Right atrium auricular region (tissue), 2 donors: ENCODE measurements at places on chromosomes 5 and 9. TPM values are rescaled to one million over a fixed set of nuclear protein-coding genes. Genes with fewer than 3 reads are reported as not detected.
A peak's percentile ranks its signal among the peaks of the same experiment; 100 is the strongest.

DNA sequence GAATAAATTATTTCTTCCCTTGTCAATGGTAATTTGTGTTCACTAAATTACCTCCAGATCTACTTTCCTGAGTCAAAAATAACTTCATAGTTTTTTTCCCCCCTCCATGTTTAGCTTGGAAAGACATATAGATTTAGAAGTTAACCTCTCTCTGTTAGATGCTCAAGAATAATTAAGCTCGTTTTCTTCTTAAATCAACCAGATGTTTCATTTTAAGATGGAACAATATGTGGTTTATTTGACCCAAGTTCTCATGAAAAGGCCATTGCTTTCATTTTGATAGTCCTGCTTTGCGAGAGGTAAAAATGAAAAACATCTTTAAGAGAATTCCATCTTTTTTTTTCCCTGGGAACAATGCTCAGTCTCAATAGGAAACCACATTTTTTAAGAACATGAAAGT is 27.7 kb upstream of the GAS1 start:
- no peak for DNase-seq

GRCh38 chr5:147310059-147310704 is 75.4 kb downstream of the STK32A start:
- no peak for DNase-seq

RASEF gene
- total RNA-seq, result not detected

DNA sequence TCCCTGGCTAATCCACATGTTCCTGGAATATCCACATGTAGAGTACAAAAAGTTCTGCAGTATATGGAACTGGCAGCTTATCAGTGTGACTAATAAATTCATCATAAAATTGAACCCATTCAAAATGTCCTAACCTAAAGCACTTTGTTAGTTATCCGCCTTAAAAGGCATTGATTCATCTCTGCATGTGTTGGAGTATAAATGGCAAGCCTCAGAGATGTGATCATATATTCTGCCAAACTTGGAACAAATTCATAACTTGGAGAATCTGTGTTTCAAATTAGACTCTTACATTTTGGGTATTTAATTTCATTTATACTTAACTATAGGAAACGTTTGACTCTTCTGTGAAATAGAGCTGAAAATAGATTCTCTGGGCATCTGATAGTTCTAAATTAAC is 25.2 kb upstream of the NREP start:
- no peak for DNase-seq

SLC27A6 gene
- 15.2 TPM for total RNA-seq

MYORG gene
- total RNA-seq, result 5.4 TPM

GRCh38 chr9:35814841-35815543 is at the start of gene HINT2:
TSS of gene HINT2 (minus strand) at chr9:35815042. CDS start at chr9:35814979, 63 bp downstream.
- DNase-seq, result peak; percentile 97

LHX6 gene
- total RNA-seq, result 2.8 TPM

DNA sequence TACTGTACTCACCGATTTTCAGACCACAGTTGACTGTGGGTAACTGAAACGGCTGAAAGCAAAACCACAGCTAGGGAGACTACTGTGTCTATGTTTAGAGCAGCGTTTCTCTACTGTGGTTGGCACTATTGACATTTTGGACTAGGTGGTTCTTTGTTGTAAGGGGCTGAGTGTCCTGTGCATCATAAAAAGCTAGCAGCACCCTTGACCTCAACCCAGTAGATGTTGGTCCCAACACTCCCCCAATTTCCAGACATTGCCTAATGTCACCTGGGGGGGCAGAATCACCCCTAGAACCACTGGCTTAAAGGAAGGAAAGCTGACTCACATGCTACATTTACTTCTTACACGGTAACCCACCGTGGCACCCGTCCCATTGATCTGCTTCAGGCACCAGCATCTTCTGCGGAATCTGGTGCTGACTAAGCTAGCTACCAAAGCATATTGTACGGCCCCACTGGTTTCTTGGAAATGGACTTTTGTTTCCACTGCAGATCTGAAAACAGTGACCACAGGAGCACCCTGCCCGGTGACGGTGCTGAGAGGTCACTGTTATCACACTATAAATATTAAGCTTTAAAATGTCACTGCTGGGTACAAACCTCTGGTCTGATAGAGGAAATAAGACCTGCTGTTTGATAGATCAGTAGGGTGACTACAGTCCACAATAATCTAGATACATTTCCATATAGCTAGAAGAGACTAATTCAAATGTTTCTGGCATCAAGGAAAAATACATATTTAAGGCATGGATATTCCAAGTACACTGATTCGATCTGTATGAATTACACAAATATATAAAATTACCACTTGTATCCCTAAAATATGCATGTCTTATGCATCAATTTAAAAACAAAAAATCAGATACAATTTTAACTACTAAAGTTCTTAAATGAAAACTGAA is 151.4 kb downstream of the HSD17B3 start:
- DNase-seq, result no peak

DNA sequence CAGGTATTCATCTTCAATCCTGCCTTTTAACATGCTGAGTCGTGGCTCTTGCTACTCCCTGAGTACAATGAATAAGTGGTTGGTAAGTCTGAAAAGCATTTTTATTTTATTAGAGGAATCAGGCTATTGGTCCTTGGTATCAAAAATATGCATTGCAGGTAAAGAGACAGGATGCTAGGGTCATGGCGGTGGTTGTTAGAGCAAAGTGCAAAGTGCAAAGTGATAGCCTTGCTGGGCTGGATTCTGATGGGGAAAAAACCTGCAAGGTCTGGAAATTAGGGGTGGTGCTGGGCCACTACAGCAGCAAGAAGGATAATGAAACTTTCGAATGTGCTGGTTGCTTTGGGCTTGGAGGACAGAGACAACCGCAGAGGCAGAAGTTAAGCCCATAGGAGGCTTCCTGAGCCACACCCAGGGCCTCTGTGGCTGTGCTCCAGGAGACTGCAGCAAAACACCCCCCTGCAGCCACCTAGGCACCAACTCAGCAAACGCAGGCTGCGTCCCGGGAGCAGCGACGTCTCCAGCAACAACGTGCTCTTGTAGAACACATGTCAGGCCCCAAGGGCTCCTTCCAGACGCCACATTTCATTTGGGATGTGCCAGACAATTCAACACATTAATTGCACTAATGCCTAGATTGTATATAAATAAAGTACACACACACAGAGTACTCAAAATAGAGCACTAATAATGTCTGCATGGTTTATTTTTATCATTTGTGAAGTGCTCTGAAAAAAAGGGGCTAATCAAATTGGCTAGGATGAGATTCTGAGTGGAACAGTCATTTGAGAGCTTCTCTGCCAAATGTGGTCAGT is 149.8 kb upstream of the RAPGEF1 start:
- DNase-seq, result no peak

DNA sequence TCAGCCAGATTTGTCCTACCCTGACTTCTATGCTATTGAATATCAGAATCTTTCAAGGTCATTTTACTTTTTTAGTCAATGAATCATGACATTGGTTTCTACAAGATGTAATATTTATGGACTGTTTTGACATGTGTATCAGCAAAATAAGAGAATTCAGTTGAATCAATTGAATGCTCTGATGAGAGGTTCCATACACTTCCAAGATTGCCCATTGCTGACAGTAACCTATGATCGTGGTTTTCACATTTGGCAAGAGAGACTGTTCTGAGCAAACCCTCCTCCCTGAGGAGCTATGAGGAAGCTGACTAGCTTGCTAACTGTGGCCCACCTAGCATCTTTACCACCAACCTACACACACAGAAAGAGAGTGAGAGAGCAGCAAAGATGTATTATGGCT is 56.7 kb upstream of the FST start:
- no peak for DNase-seq

DNA sequence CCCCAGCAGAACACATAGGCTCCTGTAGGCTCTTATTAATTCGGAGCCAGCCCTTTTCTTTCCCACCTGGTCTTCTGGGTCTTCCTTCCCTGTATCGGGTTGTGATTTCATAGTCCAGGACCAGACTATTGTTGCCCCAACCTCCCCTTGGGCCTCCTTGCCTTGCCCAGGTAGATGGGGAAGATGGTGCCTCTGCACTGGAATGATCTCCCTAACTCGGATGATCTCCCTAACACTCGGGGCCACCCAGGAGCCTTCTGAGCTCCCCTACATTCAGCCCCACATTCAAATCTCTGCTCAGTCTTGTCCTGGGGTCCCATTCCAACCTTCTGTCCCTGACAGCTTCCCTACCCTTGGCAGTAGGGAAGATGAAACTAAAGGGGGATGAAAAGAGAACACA is 2.7 kb upstream of the IRF1 start:
- peak; percentile 56 for DNase-seq

GRCh38 chr9:128098297-128099230 is 29.0 kb downstream of the PTGES2 start:
- DNase-seq, result peak; percentile 99

TAL2 gene
- not detected for total RNA-seq

DNA sequence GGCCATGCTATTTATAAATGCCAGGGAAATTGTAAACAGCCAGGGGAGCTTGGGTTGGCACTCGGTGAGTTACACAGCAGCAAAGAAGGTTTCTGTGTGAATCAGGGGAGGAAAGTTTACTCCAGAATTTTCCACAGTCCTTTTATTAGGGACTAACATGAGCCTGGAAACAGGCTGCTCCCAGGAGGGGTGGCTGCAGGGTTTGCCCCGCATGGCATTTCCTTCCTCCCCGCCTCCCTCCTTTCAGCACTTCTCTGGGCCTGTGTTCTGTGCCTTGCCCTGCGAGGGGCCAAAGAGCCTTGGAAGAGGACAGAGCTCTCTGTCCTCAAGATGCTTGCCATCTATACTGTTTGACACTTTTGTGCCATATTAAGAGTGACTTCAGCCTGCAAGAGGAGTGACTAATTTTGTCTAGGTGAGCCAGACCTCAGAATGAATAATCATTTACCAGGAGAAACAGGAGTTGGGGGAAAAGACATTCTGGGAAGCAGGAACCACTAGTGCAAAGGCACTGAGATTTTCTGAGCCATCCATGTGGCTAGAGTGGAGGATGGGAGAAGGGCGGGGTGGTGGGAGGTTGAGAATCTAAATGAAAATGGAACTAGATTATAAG is 1.8 kb downstream of the GSN start:
- no peak for DNase-seq

GRCh38 chr9:111740739-111741138 is 54.0 kb downstream of the SHOC1 start:
- DNase-seq, result no peak

DNA sequence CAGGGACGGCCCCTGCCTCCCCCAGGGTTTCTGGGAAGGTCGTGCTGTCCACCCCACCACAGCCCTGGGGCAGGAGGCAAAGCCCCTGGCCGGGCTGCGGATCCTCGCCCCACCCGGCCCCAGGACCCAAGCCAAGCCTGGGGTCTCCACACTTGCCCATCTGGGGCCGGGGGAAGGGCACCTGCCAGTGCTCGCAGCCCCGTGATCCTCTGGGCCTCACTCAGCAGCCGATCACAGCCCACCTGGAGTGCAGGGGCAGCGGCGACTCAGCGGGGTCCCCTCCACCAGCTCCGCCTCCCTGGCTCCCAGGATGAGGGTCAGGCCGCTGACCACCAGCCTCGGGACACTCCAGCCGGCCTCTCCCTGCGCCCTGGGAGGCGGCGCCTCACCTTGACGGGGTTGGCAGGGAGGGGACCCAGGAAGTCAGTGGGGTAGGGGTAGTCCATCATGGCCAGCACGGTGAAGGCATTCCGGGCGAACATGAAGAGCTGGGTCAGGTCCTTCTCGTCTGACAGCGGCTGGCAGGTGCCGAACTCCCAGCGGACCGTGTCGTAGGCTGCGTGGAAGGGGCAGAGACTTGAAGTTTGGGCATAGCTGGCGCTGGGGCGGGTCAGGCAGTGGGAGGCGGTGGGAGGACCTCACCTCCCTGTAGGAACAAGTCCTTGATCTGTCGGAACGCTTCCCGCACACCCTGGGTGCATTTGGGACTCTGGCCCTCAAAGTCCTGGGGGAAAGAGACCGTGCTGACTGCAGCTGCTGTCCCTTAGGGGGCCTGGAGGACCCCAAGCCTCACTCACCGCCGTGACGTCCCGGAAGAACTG is 1.8 kb downstream of the DPP7 start:
- no peak for DNase-seq

GRCh38 chr5:60340965-60341471 is 358.9 kb downstream of the DEPDC1B start:
- DNase-seq, result no peak

CCDC192 gene
- not detected for total RNA-seq

GDA gene
- total RNA-seq, result not detected

- no peak for DNase-seq
Observed at GRCh38 chr5:119302916-119303897, 52.6 kb upstream of the TNFAIP8 start.

DNA sequence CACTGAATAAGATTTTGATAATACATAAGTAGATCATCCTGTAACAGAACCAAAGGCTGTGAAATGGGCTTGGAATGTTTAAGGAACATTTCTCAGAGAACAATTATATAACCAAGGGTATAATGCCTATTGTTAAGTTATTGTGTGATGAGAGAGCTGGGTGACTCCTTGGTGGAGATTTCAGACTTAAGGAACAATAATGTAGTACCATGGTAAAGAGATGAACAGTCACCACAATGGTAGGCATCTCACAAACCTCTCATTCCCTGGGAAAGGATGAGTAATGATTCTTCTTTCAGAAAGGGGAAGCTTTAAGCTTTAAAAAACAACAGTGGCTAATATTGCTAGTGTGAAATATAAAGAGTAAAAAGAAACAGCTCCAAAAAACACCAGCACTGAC is 147.4 kb downstream of the TRIM36 start:
- no peak for DNase-seq

- no peak for DNase-seq
Observed at GRCh38 chr5:57414857-57415256, 67.8 kb downstream of the ACTBL2 start.

GRCh38 chr5:35644543-35644942 is 26.9 kb downstream of the SPEF2 start:
- DNase-seq, result no peak

SLC6A7 gene
- total RNA-seq, result not detected

DNA sequence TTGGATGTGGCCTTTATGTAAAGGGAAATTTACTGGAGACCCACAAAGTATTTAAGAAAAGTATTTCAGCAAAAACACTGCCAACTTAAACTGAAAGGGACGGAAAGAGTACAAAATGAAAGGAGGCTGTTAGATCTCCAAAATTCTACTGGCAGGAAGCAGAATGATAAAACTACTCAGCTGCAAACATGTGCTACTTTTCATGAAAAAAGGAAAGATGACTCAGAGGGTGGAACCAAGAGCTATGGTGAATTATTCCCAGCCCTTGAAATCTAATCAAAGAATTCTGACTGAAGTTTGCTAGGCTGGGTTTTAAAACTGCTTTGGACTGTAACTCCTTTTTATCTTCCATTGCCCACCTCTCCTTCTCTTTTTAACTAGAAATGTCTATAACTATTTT is 58.6 kb upstream of the ZBED3 start:
- no peak for DNase-seq
